Nephron progenitor cell (in vitro differentiated cells): ENCODE measurements at places on chromosomes 6 and 20.

GRCh38 chr6:10733863-10734262 is 11.0 kb downstream of the TMEM14C start:
- DNase-seq: no peak

DNA sequence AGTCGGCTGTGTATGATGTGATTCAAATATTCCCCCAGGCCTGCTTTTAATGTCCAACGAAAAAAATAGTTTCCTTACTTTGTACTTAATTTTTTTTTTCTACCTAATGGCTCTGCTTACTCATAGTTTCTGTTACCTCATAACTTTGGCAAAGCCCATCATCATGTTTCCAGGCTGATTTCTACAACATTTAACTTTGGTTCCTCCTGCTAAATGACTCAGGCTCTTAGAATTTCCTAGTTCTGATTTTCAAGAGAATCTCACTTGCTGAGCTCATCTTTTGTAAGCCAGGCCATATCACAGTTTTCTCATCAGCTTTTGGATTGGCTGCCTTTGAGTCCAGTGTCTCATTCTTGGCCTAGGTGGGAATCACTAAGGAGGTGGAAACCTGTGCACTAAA is 323.1 kb downstream of the HDGFL1 start:
- no peak for DNase-seq

- no peak for DNase-seq
These were observed 193.2 kb upstream of the VGLL2 start for GRCh38 chr6:117072134-117072533.

DNA sequence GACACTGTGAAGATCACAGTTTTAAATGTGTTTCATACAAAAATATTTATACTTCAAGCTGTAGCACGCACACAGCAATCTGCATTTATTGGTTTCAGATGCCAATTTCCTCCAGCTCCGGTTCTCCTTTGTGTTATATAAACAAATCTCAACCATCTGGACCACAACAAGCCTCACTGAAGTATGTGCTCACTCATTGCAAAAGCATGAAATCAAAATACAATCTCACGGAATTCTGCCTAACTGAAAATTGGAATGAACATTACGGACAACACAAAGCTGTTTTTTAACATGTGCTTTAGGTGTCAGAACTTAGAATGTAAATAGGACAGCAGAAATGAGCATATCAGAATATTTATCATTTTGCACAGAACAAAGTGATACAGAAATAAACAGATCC is 38.0 kb downstream of the RCAN2 start:
- DNase-seq: no peak

DNA sequence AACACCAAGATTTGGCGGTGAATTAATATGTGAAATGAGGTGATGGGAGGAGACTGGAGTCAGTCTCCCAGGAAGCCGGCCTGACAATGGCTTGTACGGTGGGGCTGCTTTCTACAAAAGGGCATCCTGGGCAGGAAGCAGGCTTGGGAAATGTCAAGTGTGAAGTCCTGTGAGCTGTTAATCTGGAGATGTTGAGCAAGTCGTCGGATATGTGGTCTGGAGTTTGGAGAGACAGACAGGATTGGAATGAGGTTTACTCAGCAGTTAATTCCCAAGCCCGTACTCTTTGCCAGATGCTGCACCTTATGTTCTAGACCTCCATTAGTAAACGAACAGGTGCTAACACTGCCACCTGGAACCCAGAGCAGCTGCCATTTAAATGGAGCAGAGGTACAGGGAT is 107.7 kb upstream of the FOXC1 start:
- DNase-seq: no peak

- DNase-seq: no peak
These were observed 184.8 kb downstream of the HIVEP2 start for GRCh38 chr6:142760152-142760551.

DNA sequence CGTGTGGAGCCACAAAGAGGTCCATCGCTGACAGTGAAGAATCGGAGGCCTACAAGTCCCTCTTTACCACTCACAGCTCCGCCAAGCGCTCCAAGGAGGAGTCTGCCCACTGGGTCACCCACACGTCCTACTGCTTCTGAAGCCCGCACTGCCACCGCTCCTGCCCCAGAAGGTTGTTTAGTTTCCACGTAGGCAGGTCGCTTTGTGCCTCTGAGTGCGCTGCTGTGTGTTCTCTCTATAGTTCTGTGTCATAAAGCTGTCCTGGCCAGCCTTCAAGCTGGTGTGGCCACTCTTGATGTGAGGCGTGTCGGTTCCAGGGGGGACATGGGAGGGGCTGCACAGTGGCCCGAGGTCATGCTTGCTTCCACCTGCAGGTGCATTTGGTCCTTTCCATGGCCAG is 6.4 kb upstream of the FAM209A start:
- no peak for DNase-seq

DNA sequence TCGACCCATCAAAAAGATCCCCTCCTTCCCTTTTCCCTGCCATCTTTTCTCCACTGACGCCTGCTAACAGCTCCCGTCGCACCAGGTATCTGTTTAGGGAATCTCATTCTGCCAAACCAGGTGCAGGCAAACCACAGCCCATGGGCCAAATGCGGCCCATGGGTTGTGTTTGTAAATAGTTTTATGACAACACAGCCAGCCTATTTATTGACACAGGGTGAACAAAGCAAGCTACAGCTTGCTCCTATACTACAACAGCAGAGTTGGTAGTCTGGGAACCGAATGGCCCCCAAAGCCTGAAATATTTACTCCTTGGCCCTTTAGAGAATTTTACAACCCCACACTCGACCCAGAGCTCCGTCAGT is 16.4 kb downstream of the NFATC2 start:
- DNase-seq: no peak

GRCh38 chr6:143264379-143264778 is 186.1 kb downstream of the ADAT2 start:
- DNase-seq: no peak

GRCh38 chr6:69706724-69707123 is 90.1 kb downstream of the LMBRD1 start:
- DNase-seq: no peak

GRCh38 chr20:56653211-56653610 is 24.1 kb downstream of the TFAP2C start:
- DNase-seq: no peak
